Femur (tissue), 1 donor: ENCODE measurements at places on chromosomes 3 and 15.
A peak's percentile ranks its signal among the peaks of the same experiment; 100 is the strongest.

- no peak for DNase-seq
Measured at GRCh38 chr15:85003593-85004312, 22.1 kb downstream of the PDE8A start.

DNA sequence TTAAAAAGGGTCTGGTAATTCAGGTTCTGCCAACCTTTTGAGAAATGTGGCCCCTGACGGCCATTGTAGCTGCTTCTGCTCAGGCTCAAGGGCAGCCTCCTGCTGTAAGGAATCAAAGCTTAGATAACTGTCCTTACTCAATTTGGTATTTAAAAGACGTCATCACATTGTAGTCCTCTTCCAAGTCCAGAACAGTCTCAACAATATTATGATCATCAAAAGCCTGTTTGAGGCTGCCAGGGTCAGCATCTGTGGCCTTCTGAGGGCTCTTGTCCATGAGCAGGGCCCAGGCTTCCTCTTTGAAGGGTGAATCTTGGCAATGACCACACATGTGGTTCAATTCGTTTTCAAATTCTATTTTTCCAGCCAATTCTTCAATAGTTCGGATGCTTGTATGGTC lies 6.0 kb downstream of the C3orf62 start:
- no peak for DNase-seq

DNA sequence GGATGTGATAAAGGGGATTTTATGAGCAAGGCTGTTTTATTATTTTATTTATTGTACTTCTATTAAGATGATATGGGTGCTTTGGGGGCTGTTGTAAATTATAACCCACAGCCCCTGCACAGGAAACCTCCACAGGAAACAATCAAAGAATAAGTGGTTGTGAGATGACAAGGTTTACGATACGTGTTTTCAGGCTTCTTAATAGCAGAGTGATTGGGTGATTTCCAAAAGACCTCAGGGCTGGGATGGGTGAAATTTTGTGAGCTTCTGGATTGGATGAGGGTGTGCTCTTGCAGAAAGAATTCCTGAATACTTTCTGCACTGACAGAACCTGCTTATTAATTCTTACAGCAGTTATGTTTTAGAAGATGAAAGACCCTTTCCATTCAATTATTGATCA lies 21.4 kb downstream of the CHL1 start:
- DNase-seq, result no peak

- DNase-seq, result no peak
Measured at GRCh38 chr3:69738315-69738714, 949 bp upstream of the MITF start.

GRCh38 chr3:53080612-53081205 lies 34.8 kb upstream of the SFMBT1 start:
- no peak for DNase-seq

GRCh38 chr3:129001806-129002572 lies 885 bp downstream of the EFCC1 start:
- DNase-seq, result peak; percentile 43

- DNase-seq, result peak; percentile 58
Measured at GRCh38 chr3:28835751-28836150, 445.1 kb upstream of the RBMS3 start.

- DNase-seq, result no peak
Measured at GRCh38 chr15:85030301-85030929, 48.8 kb downstream of the PDE8A start.

DNA sequence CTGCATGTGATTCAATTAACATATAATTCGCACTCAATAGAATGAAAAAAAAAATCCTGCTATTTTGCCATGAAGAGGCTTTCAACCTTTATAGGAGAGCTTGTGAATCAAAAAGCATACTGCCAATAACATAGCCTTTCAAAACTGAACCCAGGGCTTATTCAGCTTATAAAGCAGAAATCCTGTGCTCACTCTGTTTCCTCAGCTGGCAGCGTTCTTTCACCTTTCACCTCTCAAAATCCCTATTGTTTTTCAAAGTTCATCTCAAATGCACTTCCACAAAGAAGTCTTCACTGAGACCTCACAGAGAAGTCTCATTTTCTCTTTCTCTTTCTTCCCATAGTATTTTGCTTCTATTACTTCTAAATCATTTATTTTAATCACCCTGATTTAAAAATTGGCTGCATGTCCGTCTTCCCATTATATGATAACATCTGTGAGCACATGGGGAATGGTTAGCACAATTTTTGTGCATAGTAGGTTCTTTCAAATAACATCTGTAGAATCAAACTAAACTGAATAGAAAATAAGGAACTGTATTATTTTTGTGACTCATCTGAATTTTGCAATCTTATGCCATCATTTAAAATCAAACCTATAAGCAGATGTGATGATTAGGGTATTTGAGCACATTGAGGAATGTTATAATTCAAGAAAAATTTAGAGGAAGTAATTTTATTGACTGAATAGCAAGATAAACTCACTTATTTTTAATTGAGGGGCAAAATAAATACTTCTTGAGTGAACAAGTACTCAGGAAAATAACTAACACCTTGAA lies 373.4 kb downstream of the NLGN1 start:
- DNase-seq, result no peak

DNA sequence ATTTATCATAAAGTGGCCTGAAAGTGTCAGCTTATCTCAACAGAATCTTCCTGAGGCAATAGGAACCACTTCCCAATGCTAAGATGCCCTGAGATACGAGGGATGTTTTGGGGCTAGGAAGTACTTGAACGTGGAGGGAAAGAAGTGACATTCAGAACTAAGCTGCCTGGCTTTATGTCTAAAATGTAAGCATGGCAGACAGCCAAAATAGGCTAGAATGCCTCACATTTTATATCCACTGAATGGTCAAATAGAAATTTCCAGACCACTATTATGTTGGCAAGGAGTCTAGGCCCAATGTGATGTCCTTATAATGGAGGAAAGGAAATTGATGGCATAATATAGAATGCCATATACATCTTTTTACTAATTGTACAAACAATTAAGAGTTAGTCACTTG lies 154.9 kb downstream of the PEX5L start:
- DNase-seq, result no peak

- DNase-seq, result no peak
Measured at GRCh38 chr15:35000511-35000910, 12.4 kb upstream of the ZNF770 start.

GRCh38 chr3:127744253-127744815 lies 71.6 kb downstream of the ABTB1 start:
- DNase-seq, result no peak

DNA sequence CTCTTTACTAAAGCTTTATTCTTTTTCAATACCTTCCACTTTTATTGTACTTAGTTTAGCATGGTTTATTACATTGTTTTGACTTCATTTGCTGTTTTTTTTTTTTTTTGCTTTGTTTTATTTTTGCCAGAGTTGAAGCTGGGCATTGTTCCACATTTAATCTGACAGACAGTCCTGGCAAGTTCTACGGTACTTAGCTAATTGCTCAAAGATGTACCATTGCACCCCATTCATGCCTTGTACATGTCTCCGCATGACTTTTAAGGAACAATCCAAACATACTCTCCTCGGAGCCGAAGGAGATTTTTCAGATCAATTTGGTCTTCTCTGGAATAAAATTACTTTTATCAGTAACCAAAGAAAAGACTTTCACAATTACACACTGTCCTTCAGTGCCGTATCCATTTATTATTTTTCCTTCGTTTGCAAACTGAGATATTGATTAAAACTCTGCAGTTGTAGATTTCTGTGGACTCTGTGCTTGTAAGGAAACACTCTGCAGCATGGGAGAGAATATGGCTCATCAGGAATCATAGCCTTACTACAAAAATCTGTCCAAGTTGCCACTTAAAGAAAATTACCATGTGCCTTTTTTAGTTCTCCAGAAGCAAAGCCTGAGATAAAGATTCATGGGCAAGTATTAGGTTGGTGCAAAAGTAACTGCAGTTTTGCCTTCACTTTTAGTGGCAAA lies 952.0 kb downstream of the AGBL1 start:
- DNase-seq, result no peak
